ENCODE measurements at places on chromosomes 11 and 22.
A peak's percentile ranks its signal among the peaks of the same experiment; 100 is the strongest.

- no peaks in the 10 kb centered on the region for H3K36me3 ChIP-seq
- no peak overlapping the region for H3K4me3 ChIP-seq
- H3K27me3 ChIP-seq: peaks cover 25% of the 10 kb centered on the region
- H3K27ac ChIP-seq: peak overlapping the region; percentile 30
- peaks cover 33% of the 10 kb centered on the region for H3K4me1 ChIP-seq
Observed at GRCh38 chr11:66314561-66315497, 2.0 kb downstream of the CD248 start.

DNA sequence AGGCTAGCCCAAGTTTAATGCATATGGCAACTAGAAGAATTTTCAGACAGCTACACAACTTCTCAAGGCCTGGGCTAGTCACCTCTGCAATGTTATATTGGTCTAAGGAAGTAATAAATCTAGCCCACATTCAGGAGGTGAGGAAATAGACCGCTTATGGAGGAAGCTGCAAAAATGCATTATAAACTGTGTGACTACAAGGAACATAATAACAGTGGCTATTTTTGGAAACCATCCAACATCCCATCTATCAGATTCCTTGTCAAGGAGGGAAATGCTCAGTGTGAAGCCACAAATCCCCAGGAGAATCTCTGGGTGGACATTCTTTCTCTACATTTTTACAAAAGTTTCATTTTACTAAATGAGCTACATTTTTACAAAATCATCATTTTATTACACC lies 76.1 kb downstream of the BBOX1 start:
- no peaks in the 10 kb centered on the region for H3K27me3 ChIP-seq
- no peak overlapping the region for H3K27ac ChIP-seq
- H3K4me1 ChIP-seq: no peaks in the 10 kb centered on the region
- no peak for DNase-seq
- no peak overlapping the region for H3K4me3 ChIP-seq

DNA sequence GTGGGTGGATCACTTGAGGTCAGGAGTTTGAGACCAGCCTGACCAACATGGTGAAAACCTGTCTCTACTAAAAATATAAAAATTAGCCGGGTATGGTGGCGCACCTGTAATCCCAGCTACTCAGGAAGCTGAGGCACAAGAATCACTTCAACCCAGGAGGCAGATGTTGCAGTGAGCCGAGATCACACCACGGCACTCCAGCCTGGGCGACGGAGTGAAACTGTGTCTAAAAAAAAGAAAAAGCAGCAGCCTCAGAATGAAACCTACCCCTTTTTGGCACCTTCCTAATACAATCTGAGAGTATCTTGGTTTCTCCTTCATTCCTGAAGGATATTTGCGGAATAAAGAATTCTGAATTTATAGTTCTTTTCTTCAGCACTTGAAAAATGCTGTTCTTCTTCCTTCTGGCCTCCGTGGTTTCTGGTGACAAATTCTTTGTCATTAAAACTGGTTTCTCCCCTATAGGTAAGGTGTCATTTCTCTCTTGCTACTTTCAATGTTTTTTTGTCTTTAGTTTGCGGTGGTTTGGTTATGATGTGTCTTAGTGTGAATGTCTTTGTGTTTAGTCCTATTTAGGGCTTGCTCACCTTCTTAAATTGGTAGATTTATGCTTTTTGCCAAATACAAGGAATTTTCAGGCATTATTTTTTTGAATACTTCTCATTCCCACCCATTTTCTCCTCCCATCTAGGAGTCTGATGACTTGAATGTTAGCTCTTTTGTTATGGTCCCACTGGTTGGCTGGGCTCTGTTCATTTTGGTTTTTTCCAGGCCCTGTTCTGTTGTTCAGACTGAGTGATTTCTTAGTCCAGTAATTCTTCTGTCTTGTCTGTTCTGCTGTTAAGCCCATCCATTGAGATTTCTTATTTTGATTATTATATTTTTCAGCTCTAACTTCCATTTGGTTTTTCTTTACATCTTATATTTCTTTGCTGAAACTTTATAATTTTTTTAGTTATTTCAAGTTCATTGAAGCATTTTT lies 15.4 kb downstream of the ASRGL1 start:
- DNase-seq: no peak
- H3K4me1 ChIP-seq: peaks cover 21% of the 10 kb centered on the region
- peak overlapping the region; percentile 12 for H3K4me3 ChIP-seq
- peak overlapping the region; percentile 51 for H3K27ac ChIP-seq
- no peaks in the 10 kb centered on the region for H3K36me3 ChIP-seq
- no peaks in the 10 kb centered on the region for H3K27me3 ChIP-seq

DNA sequence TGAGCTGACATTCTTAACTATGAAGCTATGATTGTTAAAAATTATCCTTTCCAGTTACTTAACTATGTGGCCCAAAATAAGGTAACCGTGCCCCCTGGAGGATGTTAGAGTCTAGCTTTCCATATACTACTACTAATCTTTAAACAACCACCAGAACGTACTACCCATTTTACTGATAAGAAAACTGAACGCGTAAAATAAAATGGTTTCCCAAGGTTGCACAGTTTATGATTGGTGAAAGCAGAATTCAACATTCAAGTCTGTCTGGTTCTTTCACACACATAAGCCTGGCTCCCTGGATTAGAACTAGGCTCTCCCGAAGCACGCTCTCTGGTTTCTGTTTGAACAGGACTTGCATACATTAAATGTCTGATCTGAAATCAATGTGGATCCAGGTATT lies 437.8 kb upstream of the CCDC90B start:
- peaks cover 4% of the 10 kb centered on the region for H3K27me3 ChIP-seq
- H3K4me1 ChIP-seq: peaks cover 2% of the 10 kb centered on the region
- H3K36me3 ChIP-seq: no peaks in the 10 kb centered on the region
- H3K27ac ChIP-seq: no peak overlapping the region

DNA sequence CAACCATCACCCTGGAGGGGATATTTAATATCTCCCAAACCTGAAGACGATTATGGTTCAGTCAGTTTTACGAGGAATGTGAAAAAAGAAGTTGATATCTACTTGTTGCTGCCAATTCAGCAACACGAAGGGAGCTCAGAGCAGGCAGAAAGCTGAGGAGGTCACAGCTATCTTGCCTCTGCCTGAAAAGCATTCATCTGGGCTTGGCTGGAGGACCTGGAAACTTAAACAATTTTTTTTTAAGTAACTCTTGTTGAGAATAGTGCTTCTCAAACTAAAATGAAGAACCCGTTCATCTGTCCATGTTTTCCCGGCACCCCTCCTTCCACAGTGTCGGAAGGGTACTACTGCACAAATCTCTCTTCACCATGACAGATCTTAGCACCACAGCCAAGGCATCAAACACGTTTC lies 98.9 kb downstream of the MICAL3 start:
- H3K36me3 ChIP-seq: no peaks in the 10 kb centered on the region
- no peak for DNase-seq
- no peak overlapping the region for H3K27ac ChIP-seq
- no peak overlapping the region for H3K4me3 ChIP-seq

GRCh38 chr11:123454060-123454651 lies 24.1 kb downstream of the GRAMD1B start:
- DNase-seq: peak; percentile 39
- no peak overlapping the region for H3K4me3 ChIP-seq
- peaks cover 50% of the 10 kb centered on the region for H3K4me1 ChIP-seq
- H3K27me3 ChIP-seq: peaks cover 3% of the 10 kb centered on the region
- H3K36me3 ChIP-seq: no peaks in the 10 kb centered on the region

DNA sequence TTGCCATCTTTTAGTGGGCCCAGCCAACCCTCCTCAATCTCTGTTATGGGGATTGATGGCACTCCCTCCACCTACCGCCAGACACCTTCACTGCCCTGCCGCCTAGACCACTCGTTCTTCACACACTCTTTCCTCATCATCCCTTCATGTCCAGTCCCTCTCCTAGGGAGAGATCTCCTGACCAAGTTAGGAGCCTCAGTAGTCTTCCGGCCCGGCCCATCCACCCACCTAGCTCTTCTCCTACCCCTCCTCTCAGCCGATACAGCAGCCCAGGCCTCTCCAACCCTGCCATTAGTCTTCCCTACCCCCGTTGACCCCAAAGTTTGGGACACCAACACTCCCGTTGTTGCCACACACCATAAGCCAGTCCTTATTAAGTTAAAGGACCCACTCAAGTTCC lies 11.0 kb upstream of the OR56A3 start:
- no peaks in the 10 kb centered on the region for H3K36me3 ChIP-seq
- no peak for DNase-seq
- no peak overlapping the region for H3K4me3 ChIP-seq

GRCh38 chr11:2991452-2992233 lies 486 bp downstream of the NAP1L4 start:
- no peak for DNase-seq
- peaks cover 48% of the 10 kb centered on the region for H3K4me1 ChIP-seq
- no peaks in the 10 kb centered on the region for H3K36me3 ChIP-seq

- DNase-seq: no peak
- H3K4me3 ChIP-seq: peak overlapping the region; percentile 32
- H3K27me3 ChIP-seq: no peaks in the 10 kb centered on the region
- peaks cover 7% of the 10 kb centered on the region for H3K36me3 ChIP-seq
- peaks cover 69% of the 10 kb centered on the region for H3K4me1 ChIP-seq
Observed at GRCh38 chr11:108218455-108218854, 4.0 kb downstream of the NPAT start.

GRCh38 chr11:77580712-77581337 lies 8.9 kb upstream of the AQP11 start:
- DNase-seq: no peak
- H3K4me3 ChIP-seq: no peak overlapping the region
- no peaks in the 10 kb centered on the region for H3K4me1 ChIP-seq
- H3K27me3 ChIP-seq: no peaks in the 10 kb centered on the region

Data from immature natural killer cell (primary cell).